ENCODE measurements at places on chromosomes 1 and 21.

DNA sequence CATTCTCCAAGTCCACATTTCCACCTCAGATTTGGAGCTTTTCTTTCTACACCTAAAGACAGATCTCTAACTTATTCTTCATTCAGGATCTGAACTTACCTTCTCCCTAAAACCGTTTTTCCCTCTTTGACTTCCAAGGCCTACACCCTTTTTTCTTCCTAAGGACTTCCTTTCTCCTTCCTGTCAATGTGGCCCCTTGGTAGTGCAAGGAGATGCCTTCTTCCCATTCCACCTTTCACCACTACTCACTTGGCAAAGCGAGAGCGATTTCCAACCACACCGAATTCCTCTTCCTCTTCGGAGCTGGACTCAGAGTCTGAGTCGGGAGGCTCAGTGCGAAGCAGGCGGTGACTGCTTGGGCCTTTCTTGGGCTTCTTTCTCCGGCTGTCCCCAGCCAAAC, 1.3 kb downstream of the EFCAB14 start:
- no peak for DNase-seq

GRCh38 chr1:179820226-179820970, 57.2 kb downstream of the TOR1AIP2 start:
- DNase-seq: no peak

DNA sequence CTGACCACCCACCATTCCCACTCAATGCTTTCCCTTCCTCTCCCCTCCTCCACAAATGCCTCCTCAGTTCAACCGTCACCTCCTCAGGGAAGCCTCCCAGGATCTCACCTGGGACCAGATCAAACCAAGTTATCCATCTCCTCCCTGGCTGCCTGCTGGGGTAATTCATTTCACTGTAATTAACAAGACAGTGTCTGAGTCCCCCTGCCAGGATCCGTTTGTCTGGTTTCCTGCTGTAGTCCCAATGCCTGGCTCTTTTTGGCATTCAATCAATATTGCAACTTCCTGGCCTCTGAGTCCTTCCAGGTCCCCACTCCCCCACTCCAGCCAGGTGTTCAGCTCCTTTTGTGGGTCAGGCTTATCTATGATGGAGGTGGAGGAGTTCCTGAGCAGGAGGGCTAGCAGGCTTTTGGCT, 687.7 kb downstream of the PTPRU start:
- no peak for DNase-seq

GRCh38 chr1:109529881-109530456, 9.7 kb upstream of the GPR61 start:
- no peak for DNase-seq

DNA sequence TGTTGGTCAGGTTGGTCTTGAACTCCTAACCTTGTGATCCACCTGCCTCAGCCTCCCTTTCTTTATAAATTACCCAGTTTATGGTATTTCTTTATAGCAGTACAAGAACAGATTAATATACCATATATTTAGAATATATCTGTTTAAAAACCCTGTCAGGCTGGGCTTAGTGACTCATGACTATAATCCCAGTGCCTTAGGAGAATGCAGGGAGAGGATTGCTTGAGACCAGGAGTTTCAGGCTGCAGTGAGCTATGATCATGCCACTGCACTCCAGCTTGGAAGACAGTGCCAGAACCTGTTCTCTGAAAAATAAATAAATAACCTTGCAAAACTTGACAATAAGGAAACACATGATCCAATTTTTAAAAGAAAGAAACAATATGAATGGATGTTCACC, 43.9 kb downstream of the ZNF684 start:
- DNase-seq: no peak

- DNase-seq: no peak
These were observed 11.1 kb downstream of the AMY2B start for GRCh38 chr1:103582464-103582863.

DNA sequence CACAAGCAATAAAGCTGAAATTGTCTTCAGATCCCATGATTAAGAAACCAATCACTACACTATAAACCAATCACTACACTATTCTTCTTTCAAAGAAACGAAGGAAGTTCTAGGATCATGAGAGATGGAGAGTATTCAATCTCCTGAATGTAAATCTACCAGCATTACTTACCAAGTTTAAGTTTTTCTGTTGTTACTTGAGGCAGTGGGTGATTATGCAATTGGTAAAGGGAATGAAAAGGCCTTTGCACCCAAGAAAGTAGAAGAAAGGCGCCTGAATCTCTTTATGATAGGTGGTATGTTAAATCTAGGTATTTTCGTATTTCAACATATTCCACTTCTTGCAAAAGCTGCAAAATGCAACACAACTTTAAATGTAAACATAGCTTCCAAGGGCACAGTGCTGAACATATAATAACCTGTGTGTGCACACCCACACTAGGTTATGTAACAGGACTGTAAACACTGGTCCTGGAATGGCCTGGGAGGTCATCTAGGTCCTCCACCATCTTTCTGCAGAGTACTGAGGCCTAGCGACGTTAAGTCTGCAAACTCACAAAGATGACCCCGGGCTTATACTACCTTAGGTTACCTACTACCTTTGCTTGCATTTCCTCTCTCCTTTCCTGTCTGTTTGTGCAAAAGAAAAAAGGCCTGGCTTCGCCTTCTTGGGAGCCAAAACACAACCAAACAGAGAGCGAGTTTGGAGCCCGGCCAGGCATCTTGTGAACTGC, 1.1 kb upstream of the UAP1 start:
- DNase-seq: no peak

DNA sequence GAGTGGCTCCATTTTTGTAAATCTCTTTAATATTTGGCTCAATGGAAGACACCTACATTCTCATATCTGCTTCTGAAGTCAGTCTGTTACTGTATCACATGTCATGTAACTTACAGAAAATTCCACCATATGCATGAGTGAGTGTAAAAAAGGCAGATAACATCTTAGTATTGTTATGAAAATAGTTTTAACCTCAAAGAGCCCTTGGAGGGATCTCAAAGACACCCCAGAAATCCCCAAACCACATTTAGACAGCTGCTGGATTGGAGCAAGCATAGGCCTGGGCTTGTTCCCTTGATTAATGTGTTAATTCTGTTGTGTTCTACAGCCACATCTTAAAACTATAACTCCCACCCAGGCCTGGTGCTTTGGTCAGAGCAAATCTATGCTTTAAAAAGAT, 16.9 kb downstream of the MACO1 start:
- no peak for DNase-seq

DNA sequence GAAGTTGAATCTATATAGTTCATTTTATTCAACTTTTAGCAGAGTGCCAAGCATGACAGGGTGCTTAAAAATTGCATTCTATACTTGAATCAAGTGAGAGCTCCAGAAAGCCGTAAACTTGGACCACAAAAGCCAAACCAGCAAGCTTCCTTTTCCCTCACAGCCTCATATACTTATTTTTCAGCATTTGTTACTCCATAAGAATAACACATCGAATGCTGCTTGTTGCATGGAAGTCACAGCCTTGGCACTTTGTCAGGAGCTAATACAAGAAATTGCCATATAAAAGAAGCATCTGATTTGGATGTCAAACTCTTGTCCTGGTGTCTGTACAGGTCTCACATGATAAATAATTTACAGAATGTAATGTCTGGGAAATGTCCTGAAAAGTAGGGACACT, 87.4 kb downstream of the PLXNA2 start:
- DNase-seq: no peak

GRCh38 chr1:232149287-232150201, 480.4 kb downstream of the SIPA1L2 start:
- no peak for DNase-seq

- no peak for DNase-seq
These were observed 75.3 kb downstream of the ST6GALNAC5 start for GRCh38 chr1:76942549-76942948.

- DNase-seq: no peak
These were observed 23.6 kb upstream of the PKP1 start for GRCh38 chr1:201259476-201260235.

- DNase-seq: no peak
These were observed at the start of gene MCM3AP for GRCh38 chr21:46285206-46285661. Gene MCM3AP (minus strand): TSS chr21:46285611. CDS start chr21:46285286, 325 bp downstream.

DNA sequence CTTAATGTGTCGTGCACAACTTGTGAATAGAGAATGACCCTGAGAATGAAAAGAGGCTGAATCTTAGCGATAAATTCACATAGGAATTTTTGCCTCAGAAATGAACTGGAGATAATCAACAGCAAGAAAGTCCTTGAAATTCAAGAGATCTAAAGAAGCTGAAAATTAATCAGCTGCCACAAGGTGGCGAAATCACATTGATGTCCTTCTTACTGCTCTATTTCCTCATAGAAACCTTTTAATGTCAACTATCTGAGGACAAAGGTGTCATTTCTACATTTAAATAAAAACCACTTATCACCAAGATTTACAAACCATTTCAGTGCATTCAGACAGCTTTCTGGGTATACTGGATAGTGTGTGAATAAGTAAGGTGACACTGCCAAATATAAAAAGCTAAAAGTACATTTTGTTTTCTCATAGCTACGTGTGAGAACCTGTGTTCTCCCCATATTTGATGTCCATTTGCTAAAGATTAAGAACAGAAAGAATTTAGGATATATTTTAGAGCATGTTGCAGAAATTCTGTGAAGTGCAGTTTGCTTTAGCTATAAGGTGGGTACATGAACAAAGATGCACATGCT, 485.3 kb upstream of the PTBP2 start:
- DNase-seq: no peak

DNA sequence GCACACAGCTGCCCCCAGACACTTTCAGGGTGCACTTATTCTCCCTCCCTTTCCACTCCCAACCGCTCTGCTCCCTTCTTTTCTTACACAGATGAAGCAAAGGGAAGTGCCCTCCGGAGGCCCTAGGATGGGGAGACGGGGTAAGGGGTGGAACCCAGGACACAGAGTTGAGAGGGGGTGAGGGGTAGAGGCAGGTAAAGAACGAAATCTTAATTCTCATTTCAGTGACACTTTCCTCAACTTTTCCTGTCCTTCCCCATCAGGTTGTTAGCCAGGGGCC, 12.8 kb downstream of the PLEKHO1 start:
- no peak for DNase-seq
